ENCODE measurements at places on chromosomes 2 and 18. TPM values are rescaled to one million over a fixed set of nuclear protein-coding genes. Genes with fewer than 3 reads are reported as not detected.

The EIF5B gene
- total RNA-seq = 68.8 TPM

The SULT1C4 gene
- total RNA-seq = 4.9 TPM

DNA sequence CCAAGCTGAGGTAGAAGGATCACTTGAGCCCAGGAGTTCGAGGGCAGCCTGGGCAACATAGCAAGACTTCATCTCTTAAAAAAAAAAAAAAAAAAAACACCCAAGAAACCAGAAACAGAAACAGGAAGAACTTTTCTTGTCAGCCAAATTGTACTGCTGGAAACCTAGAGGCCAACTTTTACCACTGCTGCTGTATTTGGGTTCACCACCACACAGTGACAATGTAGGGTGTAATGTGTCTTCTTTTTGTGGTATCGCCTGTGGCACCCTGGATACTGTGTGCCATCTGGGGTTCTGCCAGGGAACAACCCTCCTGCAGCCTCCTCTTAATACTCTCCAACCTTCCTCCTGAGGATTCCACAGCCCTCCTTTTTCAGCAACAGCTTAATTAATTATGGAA, 72.6 kb downstream of the STK39 start:
- no peak for DNase-seq

DNA sequence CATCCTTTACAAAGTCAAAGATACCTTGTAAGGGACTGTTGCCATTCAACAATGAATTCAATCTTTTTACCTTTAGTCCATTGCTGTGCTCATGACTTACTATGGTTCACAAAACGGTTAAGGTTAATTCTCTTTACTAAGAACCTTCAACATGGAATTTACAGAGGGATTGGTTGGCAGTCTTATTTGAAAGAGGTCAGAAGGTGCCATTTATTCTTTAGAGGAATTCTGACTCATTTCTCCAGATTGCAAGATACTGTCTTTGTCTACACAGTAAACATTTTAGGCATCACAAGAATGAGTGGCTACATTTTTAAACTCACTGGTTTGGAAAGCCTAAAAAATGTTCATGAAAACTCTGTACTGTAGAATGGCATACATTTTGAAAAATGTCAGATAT, 17.4 kb downstream of the KCNH7 start:
- DNase-seq = no peak

- DNase-seq = no peak
These were observed 44.9 kb upstream of the TBC1D8 start for GRCh38 chr2:101195871-101196661.

Measured in WTC11 (cell line).